Liver (tissue), 10 donors: ENCODE measurements at places on chromosomes 7 and 10.

DNA sequence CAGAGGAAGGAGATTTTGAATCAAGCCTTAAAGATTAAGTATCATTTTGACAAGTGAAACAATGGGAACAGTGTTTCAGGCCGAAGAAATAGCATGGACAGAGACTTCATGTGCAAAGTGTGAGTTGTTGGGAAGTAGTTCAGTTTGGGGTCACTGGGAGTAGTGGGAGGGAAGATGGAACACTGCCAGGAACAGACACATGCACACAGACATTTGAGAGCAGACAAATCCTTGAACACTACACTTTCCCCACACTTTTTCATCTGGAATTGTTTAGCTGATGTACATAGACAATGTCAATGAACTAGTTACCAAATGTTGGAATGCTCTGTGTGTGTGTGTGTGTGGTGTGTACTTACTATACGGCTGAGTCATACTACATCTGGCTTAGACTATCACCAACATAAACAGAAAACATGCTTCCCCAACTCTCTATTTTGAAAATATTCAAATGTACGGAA, 52.4 kb upstream of the LRRC17 start:
- no peak overlapping the region for H3K27ac ChIP-seq
- no peaks in the 10 kb centered on the region for H3K4me1 ChIP-seq
- H3K27me3 ChIP-seq, result no peaks in the 10 kb centered on the region

GRCh38 chr7:121006711-121007315, 18.3 kb downstream of the CPED1 start:
- no peaks in the 10 kb centered on the region for H3K4me1 ChIP-seq
- H3K27me3 ChIP-seq, result no peaks in the 10 kb centered on the region
- H3K27ac ChIP-seq, result peak overlapping the region; percentile 50
- no peak overlapping the region for H3K4me3 ChIP-seq
- H3K36me3 ChIP-seq, result no peaks in the 10 kb centered on the region

- no peak overlapping the region for H3K27ac ChIP-seq
- no peaks in the 10 kb centered on the region for H3K4me1 ChIP-seq
- H3K4me3 ChIP-seq, result no peak overlapping the region
- DNase-seq, result no peak
- no peaks in the 10 kb centered on the region for H3K36me3 ChIP-seq
Measured at GRCh38 chr10:126302476-126302756, 85.9 kb downstream of the ADAM12 start.

- DNase-seq, result no peak
- H3K27me3 ChIP-seq, result no peaks in the 10 kb centered on the region
- H3K27ac ChIP-seq, result no peak overlapping the region
- H3K36me3 ChIP-seq, result no peaks in the 10 kb centered on the region
Measured at GRCh38 chr7:31027161-31027965, 24.7 kb upstream of the ADCYAP1R1 start.

DNA sequence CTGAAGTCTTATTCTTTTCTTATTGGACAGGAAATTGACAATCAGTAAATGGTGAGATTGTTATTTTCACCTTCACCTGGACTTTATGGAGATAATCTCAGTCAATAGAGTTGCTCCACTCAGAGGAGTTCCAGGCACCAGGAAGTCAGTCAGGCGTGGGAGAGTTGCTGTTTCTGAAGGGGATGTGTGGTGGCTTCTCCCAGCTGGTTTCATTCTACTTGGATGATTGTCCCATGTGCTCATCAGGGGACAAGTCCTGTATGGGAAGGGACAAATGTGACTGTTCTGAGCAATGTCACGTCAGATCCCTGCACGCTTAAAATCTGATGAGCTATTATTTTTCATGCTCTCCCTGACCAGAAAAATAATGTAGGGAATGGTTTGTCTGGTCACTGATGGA, 222.5 kb upstream of the PITRM1 start:
- no peaks in the 10 kb centered on the region for H3K4me1 ChIP-seq
- H3K27ac ChIP-seq, result no peak overlapping the region
- H3K36me3 ChIP-seq, result no peaks in the 10 kb centered on the region
- no peak overlapping the region for H3K4me3 ChIP-seq

DNA sequence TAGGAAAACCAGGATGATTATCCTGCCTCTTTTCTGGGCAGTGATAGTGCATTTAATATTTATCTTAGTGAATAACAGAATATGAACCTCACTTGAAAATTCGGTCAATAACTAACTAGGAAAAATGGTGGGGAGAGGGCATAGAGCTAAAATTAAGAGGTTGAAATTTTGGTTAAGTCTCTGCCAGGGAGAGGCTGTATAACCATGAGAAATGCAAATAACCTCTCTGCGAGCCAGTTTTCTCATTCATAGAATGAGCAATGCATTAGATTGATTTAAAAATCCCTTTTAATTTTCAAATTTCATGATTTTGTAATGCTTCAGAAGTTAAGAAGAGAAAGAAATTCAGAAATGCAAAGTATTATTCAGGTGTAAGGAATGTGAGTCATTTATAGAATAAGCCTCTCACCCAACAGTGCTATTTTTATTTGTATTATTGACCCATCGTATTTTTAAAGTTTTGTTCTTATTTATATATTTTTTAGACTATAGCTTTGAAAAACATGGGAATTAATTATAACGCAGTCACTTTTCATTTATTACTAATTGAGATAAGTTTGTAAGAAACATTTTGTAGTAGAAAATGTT, 104.7 kb downstream of the PHF14 start:
- no peaks in the 10 kb centered on the region for H3K36me3 ChIP-seq
- no peaks in the 10 kb centered on the region for H3K4me1 ChIP-seq

DNA sequence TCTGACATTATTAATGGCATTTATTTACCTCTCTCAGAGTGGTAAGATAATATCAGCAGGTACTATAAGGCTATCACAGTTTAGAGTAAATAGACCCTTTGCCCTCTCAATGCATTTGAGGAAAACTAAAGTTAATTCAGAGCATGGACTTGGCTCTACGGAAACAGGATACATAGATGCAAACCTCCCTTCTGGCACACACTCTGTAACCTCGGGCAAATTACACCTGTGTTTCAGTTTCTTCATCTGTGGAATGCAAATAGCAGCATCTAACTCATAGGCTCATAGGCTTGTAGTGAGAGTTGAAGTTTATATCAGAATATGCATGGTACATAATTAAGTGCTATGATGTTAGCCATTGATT, 5.6 kb downstream of the RAPGEF5 start:
- DNase-seq, result no peak
- no peak overlapping the region for H3K4me3 ChIP-seq
- no peaks in the 10 kb centered on the region for H3K27me3 ChIP-seq
- peak overlapping the region; percentile 80 for H3K27ac ChIP-seq
- peaks cover 6% of the 10 kb centered on the region for H3K4me1 ChIP-seq

DNA sequence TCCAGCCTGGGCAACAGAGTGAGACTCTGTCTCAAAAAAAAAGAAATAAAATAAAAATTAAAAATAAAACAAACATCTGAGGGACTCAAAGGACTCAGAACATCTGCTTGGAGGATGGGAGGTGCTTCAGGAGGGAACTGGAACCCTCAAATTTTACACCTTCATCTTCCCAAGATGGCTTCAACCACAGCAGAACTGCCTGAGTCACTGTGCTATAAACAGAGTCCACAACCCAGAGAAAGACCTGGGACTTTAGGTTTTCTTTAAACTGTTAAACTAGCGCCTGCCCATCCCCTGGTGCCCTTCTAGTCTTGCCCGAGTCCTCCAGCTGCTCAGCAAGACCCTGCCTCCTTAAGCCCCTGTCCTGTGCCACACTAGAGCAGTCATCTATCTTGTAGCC, 40.8 kb downstream of the RGS10 start:
- H3K36me3 ChIP-seq, result no peaks in the 10 kb centered on the region
- H3K27ac ChIP-seq, result no peak overlapping the region
- no peaks in the 10 kb centered on the region for H3K4me1 ChIP-seq

DNA sequence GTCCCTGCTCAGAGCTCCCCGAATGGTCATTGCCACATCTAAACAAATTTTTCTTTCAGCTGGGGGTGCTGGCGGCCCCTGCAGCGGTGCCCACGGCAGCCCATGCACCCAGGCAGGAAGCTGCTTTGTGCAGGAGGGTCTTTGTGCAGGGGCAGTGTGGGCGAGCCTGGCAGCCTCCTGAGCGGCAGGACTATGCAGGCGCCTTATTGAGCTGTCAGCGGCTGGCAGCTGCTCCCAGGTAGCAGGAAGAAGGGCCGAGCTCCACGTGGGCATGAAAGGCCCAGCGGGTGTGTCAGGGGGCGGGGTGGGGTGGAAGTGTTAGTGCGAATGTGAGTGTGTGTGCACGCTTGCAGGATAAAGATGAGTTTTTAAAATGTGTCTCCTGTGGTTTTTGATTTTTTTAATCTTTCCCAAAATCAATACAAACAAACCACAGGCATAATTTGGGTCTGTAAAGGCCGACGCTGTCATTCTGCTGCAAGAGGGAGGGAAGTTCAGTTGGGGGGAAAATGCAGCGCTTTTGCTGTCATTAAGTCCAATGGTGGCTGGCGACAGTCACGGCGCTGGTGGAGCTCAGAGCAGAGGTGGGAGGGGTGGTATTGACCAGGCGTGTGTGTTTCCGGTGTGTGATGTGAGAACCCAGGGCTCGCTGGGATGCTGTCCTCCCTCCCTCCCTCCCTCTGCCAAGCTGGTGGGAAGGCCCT, 83.9 kb downstream of the LHPP start:
- no peaks in the 10 kb centered on the region for H3K36me3 ChIP-seq
- H3K27me3 ChIP-seq, result no peaks in the 10 kb centered on the region
- peaks cover 10% of the 10 kb centered on the region for H3K4me1 ChIP-seq
- DNase-seq, result no peak
- H3K27ac ChIP-seq, result no peak overlapping the region
- no peak overlapping the region for H3K4me3 ChIP-seq

GRCh38 chr7:1247527-1248041, 14.9 kb downstream of the UNCX start:
- peaks cover 8% of the 10 kb centered on the region for H3K27me3 ChIP-seq
- H3K27ac ChIP-seq, result no peak overlapping the region
- H3K4me1 ChIP-seq, result no peaks in the 10 kb centered on the region
- DNase-seq, result no peak

- no peak overlapping the region for H3K27ac ChIP-seq
- no peaks in the 10 kb centered on the region for H3K27me3 ChIP-seq
- no peak overlapping the region for H3K4me3 ChIP-seq
- H3K4me1 ChIP-seq, result no peaks in the 10 kb centered on the region
- no peak for DNase-seq
Measured at GRCh38 chr7:29113384-29114102, 32.8 kb downstream of the CPVL start.

DNA sequence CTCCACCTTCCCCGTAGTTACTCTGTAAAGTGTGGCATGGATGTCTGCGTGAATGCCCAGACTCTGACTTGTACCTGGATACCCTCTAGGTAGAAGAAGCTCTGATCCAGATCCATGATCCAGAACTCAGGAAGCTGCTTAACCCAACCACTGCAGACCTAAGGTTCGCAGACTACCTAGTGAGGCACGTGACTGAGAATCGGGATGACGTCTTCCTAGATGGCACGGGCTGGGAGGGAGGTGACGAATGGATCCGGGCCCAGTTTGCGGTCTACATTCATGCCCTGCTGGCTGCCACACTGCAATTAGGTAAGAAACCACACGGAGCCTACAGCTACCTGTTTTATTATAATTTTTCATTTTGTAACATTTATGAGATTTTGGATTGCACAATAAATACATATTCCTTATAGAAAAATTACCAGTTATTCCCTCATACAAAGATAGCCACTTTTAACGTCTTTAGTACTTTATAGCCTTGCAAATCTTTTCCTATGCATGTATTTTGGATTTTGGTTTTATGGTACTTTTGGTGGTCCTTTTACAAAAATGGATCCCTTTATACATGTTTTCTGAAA, 77.9 kb downstream of the AVL9 start:
- H3K27me3 ChIP-seq, result no peaks in the 10 kb centered on the region
- no peaks in the 10 kb centered on the region for H3K4me1 ChIP-seq
- no peak for DNase-seq
- no peak overlapping the region for H3K4me3 ChIP-seq
- peaks cover 41% of the 10 kb centered on the region for H3K36me3 ChIP-seq

GRCh38 chr7:20521243-20521642, 94.2 kb upstream of the ABCB5 start:
- no peaks in the 10 kb centered on the region for H3K36me3 ChIP-seq
- no peaks in the 10 kb centered on the region for H3K4me1 ChIP-seq
- H3K4me3 ChIP-seq, result no peak overlapping the region
- no peak overlapping the region for H3K27ac ChIP-seq
- H3K27me3 ChIP-seq, result no peaks in the 10 kb centered on the region

DNA sequence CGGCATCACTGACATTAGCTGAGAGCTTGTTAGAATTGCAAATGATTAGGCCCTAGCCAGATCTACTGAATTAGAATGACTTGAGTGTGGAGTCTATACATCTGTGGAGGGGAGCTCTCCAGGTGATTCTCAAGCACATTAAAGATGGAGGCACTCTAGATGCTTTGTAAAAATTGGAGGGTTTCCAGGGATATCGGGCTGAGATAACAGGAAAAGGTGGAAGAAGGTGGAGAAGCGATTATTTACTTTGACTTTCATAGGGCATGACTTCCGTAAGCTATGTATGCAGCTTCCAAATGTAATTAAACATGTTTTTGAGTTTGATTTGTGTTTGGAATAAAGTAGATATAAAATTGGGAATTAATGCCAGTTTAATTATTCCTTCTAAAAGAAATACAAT, 235.0 kb upstream of the PTN start:
- H3K36me3 ChIP-seq, result no peaks in the 10 kb centered on the region
- no peaks in the 10 kb centered on the region for H3K27me3 ChIP-seq
- no peak overlapping the region for H3K4me3 ChIP-seq
- DNase-seq, result no peak

DNA sequence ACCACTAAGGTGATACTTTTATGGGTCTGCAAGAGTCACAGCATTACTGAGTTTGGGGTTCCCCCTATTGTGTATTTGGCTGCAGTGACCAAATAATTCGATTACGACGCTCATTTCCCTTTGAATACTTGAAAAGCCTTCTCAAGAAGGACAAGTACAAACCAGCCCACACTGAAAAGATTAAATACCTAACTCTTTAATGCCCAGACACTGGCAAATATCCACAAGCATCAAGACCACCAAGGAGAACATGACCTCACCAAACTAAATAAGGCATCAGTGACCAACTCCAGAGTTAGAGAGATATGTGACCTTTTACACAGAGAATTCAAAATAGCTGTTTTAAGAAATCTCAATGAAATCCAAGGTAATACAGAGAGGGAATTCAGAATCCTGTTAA, 31.8 kb upstream of the SFTPD start:
- DNase-seq, result no peak
- no peak overlapping the region for H3K4me3 ChIP-seq
- no peaks in the 10 kb centered on the region for H3K27me3 ChIP-seq
- H3K36me3 ChIP-seq, result no peaks in the 10 kb centered on the region
- peaks cover 8% of the 10 kb centered on the region for H3K4me1 ChIP-seq

- no peak for DNase-seq
- H3K4me1 ChIP-seq, result peaks cover 9% of the 10 kb centered on the region
- H3K4me3 ChIP-seq, result no peak overlapping the region
- H3K27me3 ChIP-seq, result no peaks in the 10 kb centered on the region
- H3K27ac ChIP-seq, result no peak overlapping the region
- H3K36me3 ChIP-seq, result no peaks in the 10 kb centered on the region
Measured at GRCh38 chr10:107492389-107492788, 327.9 kb upstream of the SORCS1 start.
